Left renal pelvis (tissue), 4 donors: ENCODE measurements at places on chromosomes 11 and 22. TPM values are rescaled to one million over a fixed set of nuclear protein-coding genes. Genes with fewer than 3 reads are reported as not detected.

- DNase-seq: no peak
These were observed 32.1 kb downstream of the ENDOD1 start for GRCh38 chr11:95121698-95122097.

The MPPED1 gene
- 5.3 TPM for polyA plus RNA-seq

The SGSM1 gene
- 2.2 TPM for polyA plus RNA-seq

DNA sequence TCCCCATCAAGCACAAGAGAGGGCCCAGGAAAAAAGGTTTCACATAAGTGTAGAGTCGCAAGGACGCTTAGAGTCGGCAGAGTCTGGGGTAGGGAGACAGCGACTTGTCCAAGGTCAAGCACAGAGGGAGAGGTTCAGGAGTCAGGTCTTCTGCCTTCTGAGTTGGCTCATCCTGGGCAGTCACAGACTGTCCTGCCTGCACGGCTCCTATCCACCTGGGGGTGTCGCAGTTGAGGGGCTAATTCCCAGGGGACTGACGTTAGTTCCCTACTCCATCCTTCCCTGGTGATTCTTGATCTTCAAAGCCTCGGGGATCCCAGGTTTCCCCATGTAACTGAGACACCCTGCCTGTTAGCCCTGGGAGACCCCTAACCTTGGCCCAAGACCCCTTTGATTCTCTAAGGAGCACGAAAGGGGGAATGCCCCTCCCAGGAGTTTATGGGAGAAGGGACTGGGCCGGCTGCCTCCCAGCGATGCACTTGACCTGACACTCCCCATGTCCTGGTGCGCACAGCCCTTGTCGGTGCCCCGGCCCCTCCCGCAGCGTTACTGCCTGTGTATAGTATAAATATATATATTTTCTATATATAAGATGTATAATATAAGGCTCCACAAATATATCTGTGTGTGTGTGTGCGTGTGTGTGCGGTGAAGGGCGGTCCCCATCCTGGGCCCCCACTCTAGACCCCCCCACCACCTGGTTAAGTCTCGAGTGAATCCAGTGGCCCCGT, 14.7 kb upstream of the TAB1 start:
- DNase-seq: no peak

The MUC5B gene
- 0.74 TPM for polyA plus RNA-seq

DNA sequence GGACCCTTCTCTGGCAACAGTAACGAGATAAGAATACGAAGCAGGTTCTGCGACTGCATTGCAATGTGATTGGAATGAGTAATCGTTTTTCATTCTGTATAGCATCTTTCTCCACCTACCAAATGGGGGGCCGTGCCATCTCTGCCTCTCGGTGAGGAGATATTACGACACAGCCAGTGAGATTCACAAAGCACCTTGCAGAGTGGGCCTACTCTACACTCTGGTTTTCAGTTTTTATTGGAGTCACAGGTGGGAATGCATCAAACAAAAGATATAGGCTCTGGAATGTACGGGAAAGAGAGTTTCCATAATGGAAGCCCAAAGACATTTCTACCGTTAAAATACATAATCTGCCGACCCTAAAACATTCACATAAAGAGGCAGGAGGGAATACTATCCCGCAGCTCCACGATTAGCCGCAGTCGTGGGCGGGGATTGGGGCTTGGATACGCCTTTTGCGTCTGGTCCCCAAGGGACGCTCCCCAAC, 423 bp upstream of the RTN3 start:
- no peak for DNase-seq
